ENCODE measurements at places on chromosomes 11 and 22.

GRCh38 chr22:24578355-24579257 lies 14.3 kb downstream of the LRRC75B start:
- DNase-seq, result no peak

DNA sequence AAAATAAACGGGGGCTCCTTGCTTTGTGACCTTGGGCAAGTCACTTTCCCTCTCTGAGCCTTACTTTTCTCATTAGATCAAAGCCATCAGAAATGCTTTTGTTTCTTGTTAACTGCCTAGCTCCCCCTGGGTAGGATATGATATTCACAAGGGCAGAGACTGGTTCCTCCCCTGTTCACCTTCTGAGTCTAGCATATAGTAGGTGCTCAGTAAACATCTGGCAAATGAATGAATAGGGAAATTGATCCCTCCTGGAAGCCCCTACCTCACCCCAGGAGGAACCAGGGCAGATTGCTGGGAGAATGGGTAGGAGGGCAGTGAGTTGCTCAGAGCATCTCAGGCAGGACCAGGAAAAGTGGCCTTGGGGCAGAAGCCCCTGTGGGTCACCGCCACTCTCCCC lies 6.6 kb upstream of the SAC3D1 start:
- no peak for DNase-seq

GRCh38 chr11:70541176-70541575 lies 142.8 kb downstream of the CTTN start:
- no peak for DNase-seq

DNA sequence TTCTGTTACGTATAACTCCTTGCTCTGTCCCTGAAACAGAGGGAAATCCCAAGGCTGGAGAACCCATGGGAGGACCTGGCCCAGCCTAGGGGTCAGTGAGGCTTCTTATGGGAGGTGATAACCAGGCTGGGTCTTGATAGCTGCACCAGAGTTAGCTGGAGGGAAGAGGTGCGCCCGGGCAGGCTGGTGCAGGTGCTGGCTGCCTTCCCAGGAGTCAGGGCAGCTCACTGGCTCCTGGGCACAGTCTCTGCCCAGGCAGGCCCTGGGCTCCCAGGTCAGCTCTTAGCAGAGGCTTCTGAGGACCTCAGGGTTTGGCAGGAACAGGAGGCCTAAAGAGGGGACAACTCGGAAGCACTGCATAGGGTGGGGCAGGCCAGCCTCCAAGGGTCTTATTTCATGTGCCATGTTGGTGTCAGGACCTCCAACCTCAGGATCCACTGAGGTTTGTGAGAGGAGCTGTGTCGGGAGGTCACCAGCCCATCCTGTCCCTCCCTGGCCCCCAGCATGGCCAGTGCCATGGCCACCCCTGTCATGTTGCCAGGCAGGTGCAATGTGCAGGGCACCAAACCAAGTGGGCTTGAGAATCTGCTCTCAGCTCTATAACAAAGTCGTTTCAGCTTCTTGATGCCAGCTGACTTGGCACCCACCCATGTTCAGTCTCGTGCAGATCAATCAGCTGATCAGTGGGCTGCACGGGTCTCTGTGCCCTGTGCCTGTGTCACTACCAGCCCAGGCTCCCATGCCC lies 20.5 kb upstream of the CELSR1 start:
- no peak for DNase-seq

- no peak for DNase-seq
These were observed 105.7 kb upstream of the ANO1 start for GRCh38 chr11:69972351-69972802.

DNA sequence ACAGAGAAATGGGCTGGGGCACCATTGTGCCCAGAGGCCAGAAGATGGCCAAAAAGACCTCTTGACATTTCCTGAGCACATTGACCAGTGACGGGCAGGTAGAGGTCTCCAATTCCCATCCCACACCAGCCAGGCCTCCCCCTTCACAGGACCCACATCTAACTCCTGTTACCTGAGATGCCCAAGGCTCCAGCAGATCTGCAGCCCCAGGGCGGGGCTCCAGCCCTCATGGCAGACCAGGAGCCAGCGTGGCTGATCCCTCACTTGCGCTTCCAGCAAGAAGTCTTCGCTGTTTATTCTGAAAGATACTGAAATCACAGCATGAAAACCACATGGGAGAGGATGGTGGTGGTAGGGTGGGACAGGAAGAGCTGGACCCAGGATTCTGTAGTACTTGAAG lies 9.0 kb downstream of the TMPRSS5 start:
- DNase-seq, result no peak

GRCh38 chr11:95821640-95822039 lies 31.3 kb downstream of the CEP57 start:
- no peak for DNase-seq

DNA sequence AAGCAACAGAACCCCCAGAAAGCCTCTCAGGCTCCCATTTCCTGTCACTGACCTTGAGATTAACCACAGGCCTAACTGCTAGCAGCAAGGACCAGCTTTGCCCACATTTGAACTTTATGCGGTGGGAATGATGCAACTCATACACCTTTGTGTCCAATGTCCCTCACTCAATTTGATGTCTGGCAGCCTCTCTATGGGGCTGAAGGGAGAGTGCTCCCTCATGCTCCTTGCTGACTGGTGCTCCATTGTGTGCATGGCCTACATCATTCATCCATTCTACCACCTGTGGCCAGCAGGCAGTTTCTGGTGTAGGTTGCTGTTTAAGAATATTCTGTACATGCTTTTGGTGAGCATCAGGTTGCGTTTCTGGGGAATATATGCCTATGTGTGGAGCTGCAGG lies 31.9 kb downstream of the KCNQ1OT1 start:
- no peak for DNase-seq

DNA sequence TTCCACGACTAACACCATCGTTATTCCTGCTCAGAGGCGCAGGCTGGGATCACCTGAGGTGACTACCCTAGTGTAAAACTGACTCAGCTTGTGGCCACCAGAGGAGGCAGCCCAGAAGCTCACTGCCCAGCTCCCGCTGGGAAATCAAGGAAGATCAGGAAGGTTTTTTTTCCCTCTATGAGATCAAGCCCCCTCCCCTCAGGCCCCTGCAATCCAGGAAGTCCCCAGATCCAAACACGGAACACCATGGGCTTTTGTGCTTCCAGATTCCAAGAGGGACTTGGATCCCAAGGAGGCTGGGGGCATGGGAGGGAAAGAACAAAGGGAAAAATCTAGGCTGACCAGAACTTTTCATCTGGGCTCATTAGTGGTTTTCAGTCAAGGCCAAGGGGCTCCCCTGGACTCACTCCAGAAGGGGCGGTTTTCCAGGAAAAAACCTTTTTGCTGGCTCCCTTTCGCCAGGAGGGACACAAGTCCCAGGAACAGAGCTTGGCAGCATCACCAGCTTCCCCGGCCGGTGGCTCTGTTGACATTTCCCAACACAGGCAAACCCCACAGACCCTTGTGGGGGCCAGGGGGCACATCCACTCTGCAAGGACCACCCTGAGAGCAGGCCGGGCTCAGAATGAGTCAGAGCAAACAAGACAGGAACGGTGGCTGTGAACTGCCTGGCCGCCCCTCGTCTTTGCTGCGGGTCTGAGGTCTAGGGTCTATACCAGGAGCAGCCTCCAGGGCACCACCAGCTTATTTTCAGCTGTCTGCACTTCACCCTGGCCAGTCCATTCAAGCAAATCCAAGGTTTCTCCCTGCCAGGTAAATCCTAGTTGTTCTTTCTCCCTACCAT lies 36.8 kb downstream of the MYH9 start:
- DNase-seq, result no peak

- no peak for DNase-seq
These were observed 72.9 kb upstream of the EED start for GRCh38 chr11:86171627-86172026.

- no peak for DNase-seq
These were observed 8.6 kb downstream of the MICAL2 start for GRCh38 chr11:12118949-12119348.

DNA sequence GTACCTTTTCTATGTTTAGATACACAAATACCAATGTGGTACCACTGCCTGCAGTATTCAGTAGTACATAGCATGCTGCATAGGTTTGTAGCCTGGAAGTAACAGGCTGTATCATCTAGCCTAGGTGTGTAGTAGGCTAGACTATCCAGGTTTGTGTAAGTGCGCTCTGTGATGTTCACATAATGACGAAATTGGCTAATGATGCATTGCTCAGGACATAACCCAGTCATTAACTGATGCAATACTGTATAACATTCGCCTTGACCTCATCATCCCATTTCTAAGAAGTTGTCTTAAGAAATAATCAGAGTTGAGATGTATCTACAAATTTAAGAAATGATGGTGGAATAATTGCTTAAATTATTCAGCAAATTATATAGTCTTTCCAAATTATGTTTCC lies 116.0 kb upstream of the TIMP3 start:
- DNase-seq, result no peak

GRCh38 chr11:117876341-117877119 lies at the start of gene FXYD6:
TSS of gene FXYD6 (minus strand) at chr11:117876658. CDS start at chr11:117842776, 33,882 bp downstream.
- DNase-seq, result no peak

DNA sequence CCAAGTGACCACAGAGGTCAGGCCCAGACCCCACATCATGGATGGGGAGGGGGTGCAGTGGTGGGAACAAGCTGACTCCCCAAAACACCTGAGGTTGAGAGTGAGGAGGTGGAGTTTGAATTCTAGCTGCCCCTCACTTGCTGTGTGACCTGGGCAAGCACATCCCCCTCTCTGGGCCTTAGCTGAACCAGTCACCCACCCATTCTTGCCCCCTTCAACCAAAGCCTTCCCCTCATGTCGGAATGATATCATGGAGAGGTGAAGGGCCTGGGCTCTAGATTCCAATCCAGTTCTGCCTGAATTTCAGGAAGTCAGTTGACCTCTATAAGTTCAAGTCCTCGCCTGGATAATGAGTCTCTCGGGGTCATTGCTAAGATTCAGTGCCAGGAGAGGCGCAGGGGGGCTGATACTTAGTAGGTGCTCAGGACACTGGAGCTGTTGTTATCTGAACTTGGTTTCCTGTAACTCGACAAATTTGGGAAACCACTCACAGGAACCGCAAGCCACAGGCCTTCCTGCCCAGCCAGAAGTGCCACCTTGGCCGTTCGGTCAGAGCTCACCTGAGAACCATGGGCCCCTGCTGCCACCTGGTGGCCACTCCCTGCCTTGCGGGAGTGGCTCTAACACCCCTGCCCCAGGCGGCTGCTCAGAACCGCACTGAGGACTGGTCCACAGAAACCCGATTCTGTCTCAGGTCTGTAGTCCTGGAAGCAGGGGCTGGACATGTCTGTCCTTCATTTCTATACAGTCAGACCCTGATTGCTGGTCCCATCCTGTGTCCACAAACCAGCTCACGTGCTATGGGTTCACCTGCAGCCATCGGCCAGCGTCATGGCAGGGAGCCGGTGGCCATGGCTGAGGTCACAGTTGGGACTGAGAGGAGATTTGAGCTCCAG lies 6.9 kb downstream of the CDC42EP1 start:
- peak; percentile 25 for DNase-seq

GRCh38 chr11:6356503-6357055 lies 33.7 kb upstream of the SMPD1 start:
- no peak for DNase-seq

DNA sequence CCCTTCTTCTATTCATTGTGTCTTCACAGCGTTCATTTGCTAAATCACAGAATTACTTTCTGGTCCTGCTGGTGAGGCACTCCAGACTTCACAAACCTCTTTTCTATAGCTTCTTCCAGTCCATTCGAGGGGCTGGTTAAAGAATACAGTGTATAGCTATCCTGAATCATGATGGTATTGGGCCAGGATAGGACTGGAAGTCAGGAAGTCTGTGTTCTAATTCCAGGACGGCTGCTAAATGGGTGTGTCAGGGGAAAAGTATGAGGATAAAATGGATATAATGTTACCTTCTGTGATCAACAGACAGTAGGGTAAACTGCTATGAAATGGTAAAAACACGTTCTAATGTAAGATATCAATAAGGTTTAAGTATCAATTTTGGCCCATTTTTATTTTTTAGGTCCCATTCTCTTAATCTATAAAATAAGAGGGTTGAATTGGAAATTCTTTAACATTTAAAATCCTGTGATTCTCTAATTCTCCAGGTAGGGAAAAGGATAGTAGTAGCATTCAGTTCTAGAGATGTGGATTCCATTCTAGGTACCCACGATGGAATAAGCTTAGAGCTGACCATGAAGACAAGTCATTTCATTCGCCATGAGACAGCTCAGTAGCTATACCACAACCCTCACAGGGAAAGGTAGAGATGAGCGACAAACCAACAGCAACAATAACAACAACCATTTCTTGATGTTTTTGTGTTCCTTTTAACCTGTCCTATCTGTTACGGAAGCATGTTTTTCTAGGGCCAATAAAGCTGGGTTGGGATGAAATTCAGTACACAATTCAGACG lies 96.1 kb downstream of the SLC1A2 start:
- DNase-seq, result no peak

GRCh38 chr11:11332141-11332710 lies 20.8 kb downstream of the CSNK2A3 start:
- no peak for DNase-seq

GRCh38 chr22:20905415-20906386 lies 11.5 kb upstream of the CRKL start:
- no peak for DNase-seq

DNA sequence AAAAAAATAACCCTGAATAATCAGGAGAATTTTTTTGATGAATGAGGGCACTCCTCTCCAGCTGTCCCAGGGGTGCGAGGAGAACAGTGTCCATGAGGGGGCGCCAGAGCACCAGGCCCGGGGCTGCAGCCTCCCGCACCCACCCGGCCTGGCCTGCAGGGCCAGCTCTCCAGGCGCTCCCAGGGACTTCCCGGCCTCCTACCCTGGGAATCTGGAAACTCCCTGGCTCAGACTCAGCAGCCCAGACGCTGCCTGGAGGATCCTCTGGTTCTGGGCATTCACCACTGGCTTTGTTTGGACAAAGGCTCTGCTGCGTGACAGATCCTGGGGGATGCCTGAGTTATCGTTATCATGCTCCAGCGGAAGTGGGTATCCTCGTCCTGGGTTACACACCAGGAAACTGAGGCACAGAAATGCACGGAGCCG lies 31.0 kb downstream of the MCM5 start:
- peak; percentile 89 for DNase-seq

- DNase-seq, result no peak
These were observed 98.5 kb downstream of the TSPAN18 start for GRCh38 chr11:44825058-44825785.

GRCh38 chr22:37079668-37080171 lies 28.2 kb downstream of the KCTD17 start:
- no peak for DNase-seq

GRCh38 chr11:73266646-73267020 lies 5.5 kb upstream of the P2RY6 start:
- no peak for DNase-seq

- no peak for DNase-seq
These were observed 285.0 kb downstream of the C11orf87 start for GRCh38 chr11:109706945-109707344.

DNA sequence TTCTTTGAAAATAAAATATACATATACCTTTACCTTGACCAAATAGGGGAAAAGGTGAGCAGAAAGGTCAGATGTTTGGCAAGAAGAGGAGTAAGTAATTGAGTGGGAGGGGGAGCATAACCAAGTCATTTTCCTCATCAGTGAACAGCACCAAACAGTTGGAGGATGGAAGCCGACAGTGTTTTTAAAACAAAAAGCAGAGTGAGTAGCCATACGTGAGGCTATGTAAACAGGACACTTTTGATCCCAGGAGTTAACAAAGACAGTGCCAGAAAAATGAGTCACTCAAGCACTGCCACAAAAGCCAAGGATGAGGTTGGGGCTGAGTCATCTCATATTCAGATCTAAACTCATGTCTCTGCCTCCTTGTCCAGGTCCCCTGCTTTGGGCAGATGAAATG lies 734.7 kb downstream of the KCNA4 start:
- peak; percentile 55 for DNase-seq

- no peak for DNase-seq
These were observed 257.8 kb downstream of the JRKL start for GRCh38 chr11:96647621-96648020.
